ENCODE measurements at places on chromosomes 7 and 10.

- DNase-seq = no peak
Observed at GRCh38 chr7:108239501-108240225, 109.5 kb upstream of the LAMB4 start.

DNA sequence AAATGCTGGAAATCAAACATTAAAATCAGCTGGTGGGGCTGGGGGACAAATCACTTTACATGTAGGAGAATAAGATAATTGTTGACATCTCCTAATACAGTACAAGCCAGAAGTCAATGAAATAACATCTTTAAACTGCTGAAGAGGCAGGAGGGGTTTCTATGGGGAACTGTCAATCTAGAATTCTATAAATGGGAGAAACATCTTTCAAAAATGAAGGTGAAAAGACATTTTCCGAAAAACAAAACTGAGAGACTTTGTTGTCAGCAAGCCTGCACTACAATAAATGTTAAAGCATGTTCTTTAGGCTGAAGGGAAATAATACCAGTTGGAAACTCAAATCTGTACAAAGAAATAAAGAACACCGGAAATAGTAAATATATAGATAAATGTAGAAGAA is 17.3 kb upstream of the MSRB2 start:
- no peak for DNase-seq

GRCh38 chr7:16055263-16055976 is 365.9 kb downstream of the CRPPA start:
- DNase-seq = no peak

GRCh38 chr10:49609283-49610113 is 612 bp upstream of the SLC18A3 start:
- DNase-seq = no peak

GRCh38 chr10:101304316-101304715 is 49.6 kb upstream of the BTRC start:
- no peak for DNase-seq

GRCh38 chr7:147276106-147276505 is 1159.5 kb downstream of the CNTNAP2 start:
- DNase-seq = no peak

DNA sequence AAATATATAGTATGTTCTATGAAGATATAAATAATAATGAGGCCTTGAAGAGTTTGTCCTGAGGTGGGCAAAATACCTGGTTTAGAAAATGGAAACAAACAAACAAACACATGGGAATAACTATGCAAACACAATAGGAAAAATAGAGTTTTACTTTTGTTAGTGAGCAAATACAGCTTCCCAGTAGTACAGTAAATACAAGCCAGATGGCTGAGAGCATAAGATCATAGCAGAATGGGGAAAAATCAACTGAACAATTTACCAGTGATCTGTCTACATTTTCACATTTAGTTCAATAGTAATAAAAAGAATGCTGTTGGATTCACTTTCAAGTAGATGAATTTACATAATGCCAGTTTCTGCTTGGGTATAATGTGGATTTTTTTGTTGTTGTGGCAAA is 45.1 kb downstream of the ADD3 start:
- no peak for DNase-seq

- no peak for DNase-seq
Observed at GRCh38 chr10:60137292-60137992, 231.1 kb upstream of the CCDC6 start.

- DNase-seq = no peak
Observed at GRCh38 chr7:26479581-26479980, 187.9 kb downstream of the SNX10 start.

DNA sequence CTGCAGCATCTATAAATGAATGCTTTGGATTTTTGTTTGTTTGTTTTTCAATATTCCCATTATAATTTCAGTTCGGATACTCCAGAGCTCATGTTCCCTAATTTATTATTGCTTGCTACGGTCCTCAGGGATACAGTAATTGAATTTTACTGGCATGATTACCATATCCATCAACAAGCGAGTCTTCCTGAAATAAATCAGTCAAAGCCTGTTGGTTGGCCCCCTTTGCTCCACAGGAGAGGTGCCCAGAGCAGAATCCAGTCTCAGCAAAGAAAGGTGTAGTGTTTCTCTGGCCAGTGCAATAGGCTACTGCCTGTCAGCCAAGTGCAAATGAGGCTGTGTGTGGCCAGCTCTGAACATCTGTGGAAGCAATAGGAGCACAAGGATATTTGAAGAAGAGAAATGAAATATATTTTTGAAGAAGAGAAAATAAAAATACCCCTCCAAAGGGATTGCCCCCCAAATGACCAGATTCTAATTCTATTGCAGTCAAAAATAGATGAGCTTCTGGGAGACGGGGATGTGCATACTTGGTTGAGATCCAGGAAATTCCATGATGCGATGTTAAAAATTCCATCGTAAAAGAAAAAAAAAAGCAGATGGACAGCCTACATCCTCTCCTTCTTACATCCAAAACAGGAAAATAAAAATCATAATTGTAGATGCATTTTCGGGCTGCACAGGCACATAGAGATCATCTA is 18.1 kb downstream of the TRIL start:
- no peak for DNase-seq

- DNase-seq = no peak
Observed at GRCh38 chr10:78118591-78118990, 84.9 kb downstream of the RPS24 start.

- no peak for DNase-seq
Observed at GRCh38 chr10:44517635-44518034, 132.7 kb upstream of the CXCL12 start.

DNA sequence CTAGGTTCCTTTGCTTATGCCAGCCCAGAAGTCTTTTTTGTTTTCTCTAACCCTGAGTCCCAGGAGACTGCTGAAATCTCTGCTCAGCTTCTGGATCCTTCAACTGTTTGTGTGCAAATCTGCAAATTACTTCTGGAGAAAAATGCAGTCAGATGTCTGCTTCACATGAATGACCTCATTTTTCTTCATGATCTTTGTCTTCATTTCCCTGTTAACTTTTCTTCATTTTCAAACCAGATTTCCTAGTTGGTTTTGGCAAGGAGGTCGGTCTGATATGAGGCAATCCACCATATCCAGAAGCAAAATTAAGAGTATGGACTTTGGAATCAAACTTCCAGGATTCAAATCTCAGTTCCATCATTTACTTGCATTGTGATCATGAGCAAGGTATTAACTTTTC is 66.8 kb downstream of the ZNF503 start:
- DNase-seq = no peak

- DNase-seq = no peak
Observed at GRCh38 chr10:103501186-103501585, 7.7 kb downstream of the NEURL1 start.

GRCh38 chr7:128868624-128869137 is 6.0 kb downstream of the ATP6V1F start:
- no peak for DNase-seq
